Activated naive CD4-positive, alpha-beta T cell treated with anti-CD3 and anti-CD28 coated beads, Interleukin-2, amount 10 ng/mL, durations not matched to agents 7 days and 5 days (primary cell): ENCODE measurements at places on chromosomes 1 and 21.

- DNase-seq, result no peak
These were observed 187.3 kb downstream of the VAV3 start for GRCh38 chr1:107777664-107778047.

DNA sequence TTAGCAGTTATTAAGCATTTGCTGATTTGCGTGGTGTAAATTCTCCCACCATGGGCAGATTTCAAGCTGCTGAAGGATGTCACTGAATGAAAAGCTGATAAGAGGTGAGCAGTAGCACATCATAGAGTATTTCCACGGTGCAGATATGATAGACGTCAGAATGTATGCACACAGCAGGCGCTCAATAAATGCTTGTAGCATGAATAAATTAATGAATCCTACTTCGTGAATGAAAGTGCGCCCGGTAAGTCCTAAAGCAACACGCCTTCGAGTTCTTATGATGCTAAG is 510 bp upstream of the UBIAD1 start:
- DNase-seq, result no peak

- no peak for DNase-seq
These were observed 29.0 kb upstream of the CFHR4 start for GRCh38 chr1:196858811-196859210.

GRCh38 chr21:17602874-17603273 is 9.8 kb downstream of the BTG3 start:
- DNase-seq, result no peak

GRCh38 chr1:235649368-235650163 is at the start of gene GNG4:
GNG4 (minus strand) TSS chr1:235649784; CDS start chr1:235583838, 65,946 bp downstream.
- peak; percentile 48 for DNase-seq

GRCh38 chr1:232568906-232569553 is 60.9 kb downstream of the SIPA1L2 start:
- DNase-seq, result no peak

- no peak for DNase-seq
These were observed 14.0 kb downstream of the GTF2B start for GRCh38 chr1:88877382-88877825.
